ENCODE measurements at places on chromosomes 13 and 19. TPM values are rescaled to one million over a fixed set of nuclear protein-coding genes. Genes with fewer than 3 reads are reported as not detected.
A peak's percentile ranks its signal among the peaks of the same experiment; 100 is the strongest.

WASF3 gene
- 8.6 TPM for total RNA-seq

CTXN1 gene
- total RNA-seq: 0.18 TPM

PRR20D gene
- total RNA-seq: not detected

PRRG2 gene
- 0.54 TPM for total RNA-seq

ZNF729 gene
- not detected for total RNA-seq

BLVRB gene
- total RNA-seq: 96.3 TPM

APOC4 gene
- total RNA-seq: not detected

UHRF1 gene
- 1.2 TPM for total RNA-seq

PRKCSH gene
- total RNA-seq: 121 TPM

DNA sequence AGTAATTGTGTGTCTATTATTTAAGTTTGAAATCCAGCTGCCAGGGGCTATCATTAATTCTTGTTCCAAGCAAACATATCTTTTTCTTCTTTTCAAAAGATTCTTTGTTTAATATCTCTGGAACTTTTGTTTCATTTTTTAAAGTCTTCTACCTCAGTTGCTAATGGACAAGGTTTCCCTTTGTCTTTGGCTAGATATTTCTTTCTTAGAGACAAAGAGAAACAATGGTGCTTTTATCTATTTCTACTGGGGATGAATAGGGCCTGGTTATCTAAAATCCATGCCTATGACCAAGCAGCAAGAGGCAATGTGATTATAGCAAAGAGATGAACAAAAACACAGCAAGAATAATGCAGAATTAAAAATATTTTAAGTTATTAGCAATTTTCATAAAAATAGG is 661.3 kb upstream of the KLF12 start:
- DNase-seq: no peak

DNA sequence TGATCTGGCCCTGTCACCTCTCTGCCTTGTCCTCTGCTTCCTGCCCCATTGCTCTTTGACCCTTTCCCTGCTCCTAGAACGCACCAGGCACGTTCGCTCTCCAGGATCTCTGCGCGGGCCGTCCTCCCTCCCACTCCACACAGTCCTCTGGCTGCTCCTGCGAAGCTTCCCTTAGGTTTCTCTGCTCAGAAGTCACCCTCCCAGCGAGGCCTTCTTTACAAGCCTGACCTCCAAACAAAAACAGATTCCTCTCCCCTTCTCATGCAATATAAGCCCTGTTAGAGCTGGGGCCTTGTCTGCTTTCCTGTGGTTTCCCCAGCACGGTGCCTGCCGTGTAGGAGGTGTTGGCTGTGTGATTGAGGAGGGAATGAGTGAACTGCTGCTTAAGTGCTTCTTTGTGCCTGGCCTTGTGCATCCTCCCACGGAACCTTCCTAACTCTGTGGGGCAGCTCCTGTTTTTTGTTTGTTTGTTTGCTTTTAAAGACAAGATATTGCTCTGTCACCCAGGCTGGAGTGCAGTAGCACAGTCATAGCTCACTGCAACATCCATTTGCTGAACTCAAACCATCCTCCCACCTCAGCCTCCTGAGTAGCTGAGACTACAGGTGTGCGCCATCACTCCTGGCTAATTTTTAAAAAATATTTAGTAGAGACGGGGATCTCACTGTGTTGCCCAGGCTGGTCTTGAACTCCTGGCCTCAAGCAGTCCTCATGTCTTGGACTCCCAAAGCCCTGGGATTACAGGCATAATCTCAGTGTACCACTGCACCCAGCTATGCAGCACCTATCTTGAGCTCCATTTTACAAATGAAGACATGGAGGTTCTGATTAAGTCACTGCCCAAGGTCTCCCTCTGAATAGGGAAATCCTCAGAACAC is 82.0 kb downstream of the SIPA1L3 start:
- DNase-seq: no peak

- no peak for DNase-seq
These were observed 9.8 kb downstream of the MVB12A start for GRCh38 chr19:17429641-17430113.

DNA sequence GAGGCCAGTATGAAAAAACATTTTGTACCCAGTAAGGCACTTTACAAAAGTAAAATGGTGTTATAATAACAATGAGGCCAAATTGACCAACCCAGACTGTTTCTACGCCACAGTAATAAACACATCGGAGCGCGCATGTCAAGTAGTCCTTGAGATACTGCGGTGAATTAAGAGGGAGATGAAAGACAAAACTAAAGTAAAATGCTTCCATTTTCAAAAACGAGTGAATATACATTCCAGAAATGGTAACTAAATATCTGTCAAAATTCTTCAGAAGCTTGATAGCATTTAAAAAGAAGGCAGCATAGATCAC is 19.0 kb downstream of the N4BP2L1 start:
- no peak for DNase-seq

- no peak for DNase-seq
These were observed 560 bp downstream of the NDUFA7 start for GRCh38 chr19:8320564-8321066.

GRCh38 chr19:32388393-32388855 is 17.1 kb upstream of the DPY19L3 start:
- DNase-seq: no peak

- DNase-seq: no peak
These were observed 13.8 kb downstream of the TJP3 start for GRCh38 chr19:3721887-3722442.

DNA sequence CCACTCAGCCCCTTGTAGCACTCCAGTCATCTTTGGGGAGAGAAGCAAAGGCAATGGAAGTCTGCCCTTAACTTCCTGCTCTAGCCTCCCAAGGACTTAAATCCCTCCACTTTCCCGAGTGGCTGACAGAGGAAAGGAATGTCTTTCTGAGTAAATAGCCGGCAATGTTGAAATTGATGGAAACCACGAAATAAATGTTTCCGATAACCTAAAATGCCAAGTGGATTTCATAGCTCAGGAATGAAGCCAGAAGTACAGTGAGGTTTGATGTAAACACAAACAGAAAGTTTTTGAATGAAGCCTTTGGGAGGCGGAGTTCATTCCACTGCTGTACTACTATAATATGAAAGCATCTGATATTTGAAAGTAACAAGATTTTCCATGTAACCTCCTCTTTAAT is 14.0 kb upstream of the TBC1D4 start:
- DNase-seq: no peak

DNA sequence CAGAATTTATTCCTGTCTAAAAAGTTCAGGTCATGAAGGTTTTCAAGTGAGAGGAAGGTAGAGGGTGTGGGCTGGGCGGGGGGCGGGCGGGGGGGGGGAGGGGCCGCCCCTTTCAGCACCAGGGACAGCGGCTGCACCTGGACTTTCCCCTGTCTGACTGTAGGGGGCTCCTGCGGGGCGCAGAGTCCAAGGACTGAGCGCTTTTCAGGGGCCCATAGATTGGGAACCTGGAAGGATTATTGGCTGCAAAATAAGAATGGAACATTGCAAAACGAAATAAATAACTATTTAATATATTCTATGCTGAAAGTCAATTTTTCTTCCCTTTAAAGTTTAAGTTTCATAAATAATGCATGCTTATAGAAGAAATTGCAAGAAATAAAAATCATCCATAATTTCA is 8.9 kb upstream of the CYP4F3 start:
- DNase-seq: no peak

- no peak for DNase-seq
These were observed 2.1 kb downstream of the PCDH9 start for GRCh38 chr13:67228031-67228430.

- DNase-seq: peak; percentile 91
These were observed 5.6 kb downstream of the TLE6 start for GRCh38 chr19:2982983-2983350.

- DNase-seq: no peak
These were observed at the start of gene LPAR2 for GRCh38 chr19:19627621-19628500. Gene LPAR2, minus strand, starts transcription at chr19:19628220. Its CDS starts 945 bp downstream, at chr19:19627275.

DNA sequence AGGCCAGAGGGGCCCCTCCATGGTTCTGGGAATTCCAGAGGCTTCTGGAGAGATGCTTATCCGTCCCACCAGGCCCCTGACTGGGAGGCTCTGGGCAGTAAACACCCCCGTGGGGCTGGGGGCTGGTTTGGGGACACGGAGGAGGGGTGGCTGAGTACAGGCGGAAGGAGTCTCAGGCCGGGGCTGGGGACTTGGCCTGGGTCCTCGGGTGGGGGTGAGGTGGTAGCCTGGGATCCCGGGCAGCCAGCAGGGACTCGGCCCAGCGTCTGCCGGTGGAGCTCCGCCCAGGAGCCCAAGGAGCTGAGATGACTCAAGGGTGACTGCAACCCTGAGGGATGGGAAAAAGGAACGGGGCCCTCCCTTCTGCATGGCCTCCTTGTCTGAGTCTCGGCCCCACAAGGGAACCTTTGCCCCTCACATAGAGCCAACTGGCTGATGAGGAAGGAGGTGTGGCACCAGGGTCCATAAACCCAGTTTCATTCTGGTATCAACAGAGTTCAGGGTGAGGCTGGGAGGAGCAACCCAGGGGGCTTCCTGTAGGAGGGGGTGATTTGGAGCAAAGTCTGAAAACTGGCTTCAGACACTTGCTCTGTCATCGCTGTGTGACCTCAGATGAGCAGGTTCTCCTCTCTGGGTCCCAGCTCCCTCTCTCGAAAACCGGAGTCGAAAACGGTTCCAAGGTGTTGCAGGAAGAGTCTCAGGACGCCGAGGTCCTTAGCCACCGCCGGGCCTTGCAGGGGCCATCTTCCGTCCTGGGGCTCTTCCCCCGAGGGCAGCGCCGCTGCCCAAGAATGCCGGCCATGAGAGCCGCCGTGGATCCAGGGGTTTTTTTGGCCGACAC is 809 bp downstream of the MISP start:
- DNase-seq: no peak

GRCh38 chr13:51793570-51794271 is 10.2 kb downstream of the DHRS12 start:
- DNase-seq: no peak

DNA sequence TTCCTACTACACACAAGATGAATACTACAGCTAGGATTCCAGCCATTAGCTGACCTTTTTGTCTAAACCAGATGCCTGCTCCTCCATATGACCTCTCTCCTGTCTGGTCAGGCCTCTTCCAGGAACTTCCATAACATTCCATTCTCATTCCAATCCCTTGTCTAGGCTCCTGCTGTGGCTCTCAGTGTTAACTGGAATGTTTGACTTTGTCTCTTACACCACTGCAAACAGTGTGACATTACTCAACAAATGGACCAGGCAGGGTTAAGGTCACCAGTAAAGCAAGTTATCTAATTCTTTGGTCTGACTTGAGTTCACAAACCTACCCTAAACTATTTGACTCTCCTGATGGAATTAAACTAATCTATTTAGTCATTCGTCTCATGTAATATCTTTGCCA is 2.1 kb upstream of the GPC6 start:
- no peak for DNase-seq

DNA sequence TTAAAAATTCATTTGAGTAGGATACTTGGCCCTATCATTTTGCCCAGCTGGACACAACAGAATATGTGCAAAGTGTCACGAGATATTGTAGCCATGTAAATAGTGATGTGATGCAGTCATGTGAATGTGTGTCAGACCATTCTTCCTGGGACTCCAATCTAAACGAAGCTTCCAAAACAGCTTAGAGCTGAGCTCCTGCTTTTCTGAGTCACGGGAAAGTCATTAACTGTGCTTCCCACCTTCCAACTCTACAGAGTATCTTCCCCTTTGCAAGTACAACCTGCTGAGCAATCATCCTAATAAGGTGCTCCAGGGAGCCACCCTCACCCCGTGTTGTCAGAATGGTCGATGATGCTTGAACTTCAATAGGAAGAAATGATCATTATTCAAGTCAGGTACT is 294.7 kb downstream of the MYO16 start:
- no peak for DNase-seq

DNA sequence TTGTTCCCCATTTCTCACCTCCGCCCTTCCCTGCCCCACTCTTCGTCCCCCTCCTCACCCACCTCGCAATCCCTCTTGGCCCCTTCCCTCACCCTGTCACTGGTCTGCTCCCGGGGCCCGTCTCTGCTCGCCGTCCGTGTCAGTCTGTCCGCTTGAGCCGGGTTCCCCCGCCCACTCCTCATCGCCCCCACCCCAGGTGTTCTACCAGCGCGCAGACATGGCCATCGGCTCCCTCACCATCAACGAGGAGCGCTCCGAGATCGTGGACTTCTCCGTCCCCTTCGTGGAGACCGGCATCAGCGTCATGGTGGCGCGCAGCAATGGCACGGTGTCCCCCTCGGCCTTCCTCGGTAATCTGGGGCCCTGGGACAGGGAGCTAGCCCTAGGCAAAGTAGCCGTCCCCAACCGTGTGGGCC is 22.3 kb downstream of the GRIN2D start:
- no peak for DNase-seq

DNA sequence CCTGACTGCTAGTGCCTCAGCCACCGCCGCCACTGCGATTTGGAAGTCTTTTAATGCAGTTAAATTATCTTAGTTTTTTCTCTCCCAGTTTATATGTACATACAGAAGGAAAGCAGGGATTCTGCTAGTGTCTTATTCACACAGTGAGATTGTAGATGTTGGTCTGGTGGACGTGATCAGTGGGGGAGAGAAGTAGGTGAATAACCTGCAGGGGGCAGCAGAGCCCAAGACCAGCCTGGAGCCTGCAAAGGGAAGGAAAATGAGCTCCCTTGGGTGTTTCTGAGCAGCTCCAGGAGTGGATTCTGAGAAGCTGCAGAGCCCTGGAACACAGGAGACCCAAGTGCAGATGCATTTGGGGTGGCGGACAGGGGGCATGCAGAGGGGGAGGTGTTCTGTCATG is 26.3 kb downstream of the ZNF844 start:
- DNase-seq: peak; percentile 67

DNA sequence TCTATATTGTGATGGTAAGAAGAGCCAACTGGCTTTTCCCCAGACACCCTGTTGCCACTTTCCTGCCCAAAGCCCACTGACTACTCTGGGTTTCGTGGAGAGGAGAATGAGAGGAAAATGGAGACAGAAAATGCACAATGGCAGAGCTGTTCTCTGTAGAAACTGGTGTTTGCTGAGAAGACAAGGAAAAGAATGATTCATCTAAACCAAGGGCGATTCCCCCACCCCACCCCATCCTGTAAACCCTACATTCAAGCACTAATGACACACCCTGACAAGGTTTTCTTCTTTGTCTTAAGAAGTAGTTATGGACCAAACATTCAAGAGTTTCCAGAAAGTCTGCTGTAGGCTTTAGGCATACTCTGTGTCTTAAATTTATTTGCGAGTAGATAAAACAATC is 68.8 kb downstream of the DOCK9 start:
- no peak for DNase-seq
